ENCODE measurements at places on chromosomes 12 and 14.

DNA sequence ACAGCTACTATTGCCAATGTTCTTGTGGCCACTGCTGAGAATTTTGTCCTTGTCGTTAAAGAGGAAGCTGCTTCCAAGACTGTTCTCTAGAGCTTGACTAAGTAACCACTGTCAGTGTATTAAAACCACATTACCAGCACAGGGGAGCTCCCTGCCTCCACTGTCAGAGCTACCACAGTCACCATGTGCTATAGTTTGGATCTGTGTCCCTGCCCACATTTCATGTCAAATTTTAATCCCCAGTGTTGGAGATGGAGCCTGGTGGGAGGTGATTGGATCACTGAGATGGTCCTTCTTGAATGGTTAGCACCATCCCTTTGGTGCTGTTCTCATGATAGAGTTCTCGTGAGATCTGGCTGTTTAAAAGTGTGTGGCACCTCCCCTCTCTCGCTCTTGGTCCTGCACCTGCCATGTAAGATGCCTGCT, 23.2 kb upstream of the RAP1B start:
- DNase-seq: no peak

DNA sequence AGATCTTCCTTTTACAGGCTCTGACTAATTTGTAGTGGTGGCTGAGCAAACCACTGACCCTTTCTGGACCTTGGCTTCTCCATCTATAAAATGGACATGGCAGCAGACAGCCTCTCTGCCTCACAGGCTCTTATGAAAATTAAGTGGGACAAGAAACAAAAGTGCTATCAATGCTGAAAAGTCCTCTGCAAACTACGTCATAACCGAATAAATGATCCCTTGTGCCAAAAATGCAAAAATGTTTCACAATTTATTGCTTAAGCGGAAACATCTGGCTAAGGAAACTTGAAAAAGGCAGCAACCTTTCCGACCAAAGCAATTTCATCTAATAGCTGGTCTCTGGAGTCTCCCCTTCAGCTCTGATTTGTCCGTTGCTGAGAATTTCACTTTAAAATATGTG, 108.5 kb upstream of the PLXNC1 start:
- no peak for DNase-seq

DNA sequence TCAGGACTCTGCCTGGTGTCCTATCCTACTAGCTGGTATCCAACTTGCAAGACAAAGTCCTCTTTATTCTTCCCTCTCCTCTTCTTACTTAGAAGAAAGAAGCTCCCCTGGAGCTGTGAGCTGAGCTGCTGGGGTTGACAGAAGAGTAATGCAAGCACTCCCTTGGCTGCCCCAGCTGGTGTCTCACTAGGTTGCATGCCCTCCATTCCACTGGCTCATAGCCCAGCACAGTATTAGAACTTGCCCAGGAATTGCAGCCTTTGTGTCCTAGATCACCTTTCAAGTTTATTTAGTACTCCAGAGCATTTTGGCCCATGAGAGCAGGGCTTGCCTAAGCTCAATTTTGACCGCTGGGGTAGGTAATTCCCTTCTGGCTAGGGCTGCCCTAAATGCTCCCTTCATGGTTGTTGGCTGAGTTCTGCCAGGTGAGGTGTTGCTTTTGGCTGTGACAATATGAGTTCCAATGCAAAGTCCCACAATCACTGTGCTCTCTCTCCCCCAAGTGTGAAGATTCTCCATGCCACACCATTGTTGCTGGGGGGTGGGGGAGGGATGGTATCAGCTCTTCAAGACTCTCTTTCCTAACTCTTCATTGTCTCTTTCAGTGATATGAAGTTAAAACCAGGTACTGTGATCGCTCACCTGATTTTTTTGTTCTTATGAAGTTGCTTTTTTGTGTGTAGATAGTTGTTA, 317.4 kb upstream of the DDHD1 start:
- no peak for DNase-seq

DNA sequence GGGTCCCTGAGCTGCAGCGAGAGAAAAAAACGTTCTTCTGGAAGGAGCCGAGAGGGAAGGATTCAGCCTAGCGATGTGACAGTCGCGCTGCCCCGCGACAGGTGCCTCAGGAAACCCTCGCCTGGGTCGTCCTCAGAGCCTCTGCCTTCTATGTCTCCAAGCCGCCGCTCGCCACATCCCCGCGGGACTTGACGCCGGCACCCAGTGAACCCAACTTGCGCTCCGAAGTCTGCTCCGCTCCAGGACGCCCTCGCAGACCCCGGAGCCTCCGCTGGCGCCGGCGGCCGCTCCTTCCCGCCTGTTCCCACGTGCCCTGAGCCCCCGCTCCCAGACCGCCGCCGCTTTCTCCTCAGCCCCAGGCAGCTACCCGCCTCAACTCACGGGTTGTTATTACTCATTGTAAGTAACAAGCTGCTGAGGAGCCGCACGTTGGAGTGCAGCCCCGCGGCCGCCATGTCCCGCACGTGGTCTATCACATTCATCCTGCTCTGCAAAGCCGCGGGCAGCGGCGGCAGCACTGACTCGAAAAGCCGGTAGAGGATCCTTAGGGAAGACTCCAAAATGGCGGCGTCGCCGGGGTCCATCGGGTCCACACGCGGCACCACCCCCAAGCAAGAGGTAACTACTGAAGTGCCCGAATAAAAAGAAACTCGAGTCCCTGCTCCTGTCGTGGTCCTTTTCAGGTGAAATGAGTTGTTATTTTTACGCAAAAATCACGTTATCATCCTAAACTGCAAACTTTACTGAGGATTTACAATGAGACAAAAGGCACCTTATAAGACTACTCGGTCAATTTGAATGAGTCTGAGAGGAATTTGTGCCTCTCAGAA, at the start of gene ANAPC7:
TSS of gene ANAPC7 (minus strand) at position 563 of the 830 bp plus-strand sequence. CDS start at position 482, 81 bp downstream.
- peak; percentile 66 for DNase-seq

DNA sequence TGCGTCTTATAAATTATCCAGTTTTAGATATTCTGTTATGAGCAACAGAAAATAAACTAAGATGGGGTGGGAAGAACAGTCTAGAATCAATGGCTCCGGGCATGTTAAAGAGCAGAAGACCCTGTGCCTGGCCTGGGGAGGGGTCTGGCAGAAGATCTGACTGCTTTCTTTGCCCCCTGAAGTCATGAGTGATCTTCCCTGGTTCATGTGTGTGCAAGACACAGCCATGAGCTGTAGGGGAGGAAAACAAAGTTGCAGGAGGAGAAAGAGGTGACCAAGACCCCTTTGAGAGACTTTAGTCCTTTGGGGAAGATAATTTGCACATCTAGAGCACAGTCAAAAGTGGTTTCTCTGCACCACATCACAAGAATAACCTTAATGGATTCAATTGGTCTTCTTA, 4.8 kb downstream of the LACRT start:
- no peak for DNase-seq

DNA sequence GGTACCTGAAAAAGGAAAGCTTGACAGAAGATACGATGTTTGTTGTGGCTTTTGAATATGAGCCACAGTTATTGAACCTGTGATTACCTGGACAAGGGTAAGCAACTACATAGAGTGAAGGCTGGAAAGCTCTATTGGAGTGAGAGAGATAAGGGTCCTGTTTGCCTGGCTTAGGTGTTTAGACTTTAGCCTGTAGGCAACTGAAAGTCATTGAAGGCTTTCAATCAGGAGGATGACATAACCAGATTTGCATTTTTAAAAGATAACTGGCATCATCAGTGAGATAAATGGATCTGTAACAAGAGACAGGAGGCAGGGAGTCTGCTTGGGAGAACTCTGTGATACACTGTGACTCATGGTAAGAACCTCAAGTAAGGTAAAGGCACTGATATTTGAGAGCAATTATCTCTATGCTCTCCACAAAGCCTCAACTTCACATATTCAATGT, 128.9 kb upstream of the SOX5 start:
- no peak for DNase-seq

GRCh38 chr12:115691123-115691522, 586.4 kb downstream of the MED13L start:
- no peak for DNase-seq

GRCh38 chr12:114440270-114441038, 34.5 kb upstream of the TBX5 start:
- no peak for DNase-seq

DNA sequence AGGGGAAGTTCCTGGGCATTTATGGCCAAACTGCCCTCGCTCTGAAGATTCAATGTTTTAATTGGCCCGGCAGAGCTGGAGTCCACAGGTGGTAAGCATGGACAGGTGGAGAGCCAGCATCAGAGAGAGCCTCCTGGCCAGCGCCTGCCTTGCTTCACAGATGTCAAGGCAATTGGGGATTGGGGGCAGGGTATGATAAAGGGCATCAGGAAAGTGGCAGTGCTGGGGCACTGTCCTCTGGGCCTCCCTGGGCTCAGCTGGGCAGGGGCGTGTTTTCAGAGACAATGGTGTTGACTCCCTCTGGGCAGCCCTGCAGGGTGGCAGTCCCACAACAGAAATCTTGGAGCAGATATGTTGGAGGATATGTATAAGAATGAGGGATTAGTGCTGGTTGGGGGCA, 237.3 kb downstream of the CACNA1C start:
- DNase-seq: no peak

DNA sequence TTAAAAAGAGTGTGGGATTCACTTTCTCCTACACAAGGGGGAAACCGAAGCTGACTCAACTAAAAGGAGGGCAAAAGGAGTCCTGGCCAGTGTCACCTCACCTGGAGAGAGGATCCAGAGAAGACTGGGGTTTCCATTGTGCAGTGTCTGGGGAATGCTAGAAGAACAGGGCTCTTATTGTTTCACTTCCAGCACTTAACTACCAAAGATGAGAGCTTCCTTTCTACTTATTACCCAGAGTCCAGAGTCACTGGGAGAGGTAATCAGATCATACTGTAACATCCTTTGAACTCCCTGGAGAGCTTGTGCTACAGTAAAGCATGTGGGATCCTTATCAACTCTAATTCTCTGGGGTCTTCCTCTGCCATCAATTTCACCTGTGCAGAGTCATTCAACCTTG, 148.4 kb upstream of the BCL2L14 start:
- no peak for DNase-seq

DNA sequence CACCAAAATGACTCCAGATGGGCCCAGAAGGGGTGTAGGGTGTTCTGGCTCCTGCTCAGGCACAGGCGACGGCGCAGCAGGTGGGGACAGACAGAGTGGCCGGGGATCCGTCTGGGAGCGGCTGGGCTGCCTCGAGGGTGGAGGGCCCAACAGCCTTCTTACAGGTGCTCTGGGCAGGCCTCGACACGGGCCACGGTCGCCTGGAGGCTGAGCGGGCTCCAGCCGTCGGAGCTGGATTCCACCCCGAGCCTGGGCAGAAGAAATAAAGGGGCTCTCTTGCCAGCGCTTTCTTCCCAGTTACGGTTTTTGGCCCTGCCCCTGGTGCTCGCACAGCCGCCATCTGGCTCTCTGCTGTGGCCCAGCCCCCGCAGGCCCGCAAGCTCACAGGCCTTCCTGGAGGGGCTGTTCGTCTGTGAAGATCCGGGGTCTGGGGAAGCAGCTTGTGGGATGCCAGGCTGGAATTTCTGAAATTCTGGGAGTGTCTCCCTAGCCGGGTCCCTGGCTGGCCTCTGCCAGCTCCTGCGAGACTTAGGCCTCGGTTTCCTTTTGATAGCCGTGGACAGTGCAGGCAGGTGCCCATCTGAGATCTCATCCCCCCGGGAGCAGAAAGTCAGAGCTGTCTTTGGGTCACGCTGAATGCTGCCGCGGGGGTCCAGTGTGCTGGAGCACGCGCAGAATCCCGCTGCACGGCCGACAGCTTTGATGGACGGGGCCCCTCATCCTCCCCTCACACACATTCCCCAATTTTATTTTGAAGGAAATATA, 122.7 kb downstream of the PAPOLA start:
- DNase-seq: no peak

- DNase-seq: no peak
Observed at GRCh38 chr12:55057481-55057880, 37.7 kb downstream of the NEUROD4 start.

DNA sequence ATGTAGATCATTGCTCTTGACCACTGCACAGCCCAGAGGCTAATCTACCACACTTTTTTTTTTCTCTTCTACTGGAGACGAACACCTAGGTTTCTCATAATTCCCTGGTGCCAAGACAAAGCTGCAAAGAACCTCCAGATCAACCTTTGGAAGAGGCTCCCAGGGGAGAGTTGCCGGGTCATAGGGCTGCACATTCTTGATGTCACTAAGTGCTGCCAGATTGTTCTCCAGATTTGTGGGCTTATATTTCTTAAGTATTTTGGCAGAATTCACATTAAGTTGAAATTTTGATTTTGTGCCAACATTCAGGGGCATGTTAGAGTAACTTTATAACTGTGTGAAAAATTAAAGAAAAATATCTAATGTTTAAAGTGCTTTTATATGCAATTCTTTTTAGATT, 13.5 kb upstream of the PDZRN4 start:
- DNase-seq: no peak

- no peak for DNase-seq
Observed at GRCh38 chr12:74441872-74442271, 95.8 kb upstream of the ATXN7L3B start.

GRCh38 chr14:35992816-35993683, 166.9 kb downstream of the BRMS1L start:
- no peak for DNase-seq

DNA sequence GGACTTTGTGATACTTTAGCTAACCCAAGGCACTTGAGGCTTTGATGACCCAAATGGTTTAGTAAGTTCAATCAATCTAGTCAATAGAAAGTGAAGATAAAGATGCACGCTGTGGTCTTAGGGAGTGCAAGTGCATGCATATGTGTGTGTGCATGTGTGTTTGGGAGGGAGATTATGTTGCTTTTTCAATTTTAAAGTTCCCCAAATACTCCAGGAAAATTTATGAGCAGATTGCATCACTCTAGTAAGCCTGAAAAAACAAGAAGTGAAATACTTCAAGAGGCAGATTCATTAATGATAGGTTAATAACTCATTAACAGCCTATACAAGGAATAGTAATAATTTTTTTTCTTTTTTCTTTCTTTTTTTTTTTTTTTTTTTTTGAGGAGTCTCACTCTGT, 12.4 kb upstream of the SIX1 start:
- no peak for DNase-seq

DNA sequence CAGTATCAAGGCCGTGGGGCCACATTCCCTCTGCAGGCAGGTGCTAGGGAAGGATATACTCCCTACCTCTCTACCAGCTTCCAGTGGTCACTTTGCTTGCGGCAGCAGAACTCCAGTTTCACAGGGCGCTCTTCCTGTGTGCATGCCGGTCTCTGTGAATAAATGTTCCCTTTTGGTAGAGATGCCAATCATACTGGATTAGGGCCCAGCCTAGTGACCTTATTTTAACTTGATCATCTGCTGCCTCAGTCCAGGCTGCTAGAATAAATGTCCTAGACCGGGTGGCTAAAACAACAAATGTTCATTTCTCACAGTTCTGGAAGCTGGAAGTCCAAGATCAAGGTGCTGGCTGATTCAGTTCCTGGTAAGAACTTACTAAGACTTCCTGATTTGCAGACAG, 198.8 kb upstream of the TMEM132C start:
- no peak for DNase-seq

GRCh38 chr14:66009089-66009488, 477.1 kb upstream of the CCDC196 start:
- no peak for DNase-seq

GRCh38 chr12:31586728-31587127, 4.2 kb downstream of the DENND5B start:
- DNase-seq: no peak

- DNase-seq: no peak
Observed at GRCh38 chr14:97117693-97118092, 320.5 kb downstream of the VRK1 start.

- DNase-seq: no peak
Observed at GRCh38 chr12:122067548-122067947, 11.0 kb upstream of the MLXIP start.

- no peak for DNase-seq
Observed at GRCh38 chr12:110721570-110721969, 21.1 kb downstream of the PPP1CC start.

GRCh38 chr14:24780281-24780680, 146.3 kb upstream of the GZMB start:
- no peak for DNase-seq
